Activated T-cell treated with anti-CD3 and anti-CD28 coated beads, Interleukin-2, amount 50 U/mL, for 72 hours (primary cell): ENCODE measurements at places on chromosomes 11 and 22. TPM values are rescaled to one million over a fixed set of nuclear protein-coding genes. Genes with fewer than 3 reads are reported as not detected.
A peak's percentile ranks its signal among the peaks of the same experiment; 100 is the strongest.

RAB30 gene
- total RNA-seq, result 15.3 TPM

GTSE1 gene
- 60.5 TPM for total RNA-seq

MIF gene
- total RNA-seq, result 469 TPM

UBQLNL gene
- 0.30 TPM for total RNA-seq

GRCh38 chr11:124115782-124116616 lies 749 bp downstream of the VWA5A start:
- DNase-seq, result no peak
- H3K27me3 ChIP-seq, result peaks cover 5% of the 10 kb centered on the region
- H3K4me1 ChIP-seq, result peaks cover 19% of the 10 kb centered on the region
- peaks cover 2% of the 10 kb centered on the region for H3K36me3 ChIP-seq
- H3K27ac ChIP-seq, result peak overlapping the region; percentile 94

DNA sequence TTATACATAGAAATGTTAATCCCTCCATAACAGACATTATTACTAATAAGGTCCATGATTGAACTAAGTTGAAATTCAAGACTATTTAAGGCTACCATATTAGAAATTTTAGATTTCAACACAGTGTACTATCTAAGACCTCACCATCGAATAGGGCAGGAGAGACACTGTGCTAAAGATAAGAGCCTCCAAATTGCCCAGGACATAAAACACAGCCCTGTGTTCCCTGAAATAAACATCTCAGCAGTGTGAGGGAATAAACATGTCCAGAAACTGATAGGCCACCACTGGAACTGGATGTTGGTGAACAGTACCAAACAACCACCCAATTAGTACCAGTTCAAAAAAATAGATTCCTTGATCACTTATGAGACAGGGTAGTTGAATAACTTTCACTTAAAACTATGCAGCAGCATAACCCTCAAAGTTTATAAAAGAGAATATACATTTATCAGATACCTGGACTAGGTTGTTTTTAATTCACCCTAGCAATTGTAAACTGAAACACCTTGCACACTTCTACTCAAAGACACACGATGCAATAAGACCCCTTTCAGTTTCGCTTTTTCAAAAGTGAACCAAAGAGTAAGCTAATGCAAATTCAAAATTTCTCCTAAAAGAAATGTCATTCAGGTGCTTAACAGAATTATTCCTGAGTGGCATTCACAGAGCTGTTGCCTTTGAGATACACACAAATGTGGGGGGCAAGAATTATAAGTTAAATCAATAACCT lies 34.3 kb downstream of the USP28 start:
- H3K4me1 ChIP-seq, result peaks cover 6% of the 10 kb centered on the region
- H3K36me3 ChIP-seq, result peaks cover 8% of the 10 kb centered on the region
- DNase-seq, result no peak
- H3K4me3 ChIP-seq, result no peak overlapping the region
- no peaks in the 10 kb centered on the region for H3K27me3 ChIP-seq

DNA sequence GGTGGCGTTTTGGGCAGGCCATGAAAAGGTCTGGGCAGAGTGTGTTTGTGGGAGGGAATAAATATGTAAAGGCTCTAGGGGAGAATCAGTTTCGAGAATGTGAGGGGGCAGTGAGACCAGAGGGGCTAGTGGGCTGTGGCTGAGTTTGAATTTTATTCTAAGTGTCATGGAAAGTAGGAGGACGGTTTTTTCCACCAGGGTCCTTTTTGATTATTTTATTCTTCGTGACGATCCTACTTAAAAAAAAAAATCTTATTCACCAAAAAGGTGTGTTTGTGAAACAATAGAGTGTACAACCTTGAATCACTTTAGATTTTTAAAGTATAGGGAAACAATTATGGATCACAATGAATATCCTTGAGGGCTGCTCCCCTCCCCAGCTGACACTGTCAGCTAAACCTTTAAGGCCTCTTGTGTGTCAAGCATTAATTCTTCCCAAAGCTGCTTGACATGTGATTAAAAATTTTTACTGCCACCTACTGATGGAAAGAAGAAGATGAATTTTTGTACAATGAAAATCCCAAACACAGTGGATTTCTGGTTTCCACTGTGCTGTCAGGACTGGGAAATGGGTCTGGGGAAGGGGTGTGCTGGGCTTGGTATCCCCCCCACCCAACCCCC lies 107.5 kb upstream of the OR4B1 start:
- peaks cover 63% of the 10 kb centered on the region for H3K4me1 ChIP-seq
- H3K4me3 ChIP-seq, result peak overlapping the region; percentile 72
- DNase-seq, result no peak
- peak overlapping the region; percentile 36 for H3K27ac ChIP-seq
- H3K27me3 ChIP-seq, result no peaks in the 10 kb centered on the region
- H3K36me3 ChIP-seq, result no peaks in the 10 kb centered on the region

GRCh38 chr22:50118129-50118528 lies 28.3 kb downstream of the MOV10L1 start:
- H3K36me3 ChIP-seq, result peaks cover 1% of the 10 kb centered on the region
- H3K4me3 ChIP-seq, result no peak overlapping the region
- H3K27ac ChIP-seq, result no peak overlapping the region
- H3K4me1 ChIP-seq, result no peaks in the 10 kb centered on the region
- H3K27me3 ChIP-seq, result peaks cover 1% of the 10 kb centered on the region
- no peak for DNase-seq

DNA sequence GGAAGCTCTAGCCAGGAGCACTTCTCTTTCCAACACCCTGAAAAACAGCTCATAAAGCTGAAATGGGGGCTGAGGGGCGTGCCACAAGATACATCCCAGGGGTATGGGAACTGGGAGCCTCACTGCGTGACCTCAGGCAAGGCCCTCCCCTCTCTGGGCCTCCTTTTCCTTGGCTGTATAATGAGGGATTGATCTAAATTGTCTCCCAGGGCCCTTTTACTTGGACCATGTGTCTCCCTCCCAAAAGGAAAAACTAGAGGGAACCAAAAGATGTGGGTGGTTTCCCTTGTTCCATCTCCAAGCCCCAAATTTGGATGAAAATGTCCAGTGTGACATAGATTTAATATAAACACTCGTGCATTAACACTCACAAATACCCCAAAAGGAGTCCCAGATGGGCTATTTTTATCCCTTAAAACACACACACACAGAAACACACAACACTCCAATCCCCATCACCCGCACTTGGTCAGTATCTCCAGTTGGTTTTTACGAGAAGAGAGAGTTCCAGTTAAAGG lies 25.9 kb upstream of the SMTN start:
- no peak for DNase-seq
- no peaks in the 10 kb centered on the region for H3K4me1 ChIP-seq
- H3K36me3 ChIP-seq, result no peaks in the 10 kb centered on the region
- no peak overlapping the region for H3K4me3 ChIP-seq
- H3K27me3 ChIP-seq, result no peaks in the 10 kb centered on the region

DNA sequence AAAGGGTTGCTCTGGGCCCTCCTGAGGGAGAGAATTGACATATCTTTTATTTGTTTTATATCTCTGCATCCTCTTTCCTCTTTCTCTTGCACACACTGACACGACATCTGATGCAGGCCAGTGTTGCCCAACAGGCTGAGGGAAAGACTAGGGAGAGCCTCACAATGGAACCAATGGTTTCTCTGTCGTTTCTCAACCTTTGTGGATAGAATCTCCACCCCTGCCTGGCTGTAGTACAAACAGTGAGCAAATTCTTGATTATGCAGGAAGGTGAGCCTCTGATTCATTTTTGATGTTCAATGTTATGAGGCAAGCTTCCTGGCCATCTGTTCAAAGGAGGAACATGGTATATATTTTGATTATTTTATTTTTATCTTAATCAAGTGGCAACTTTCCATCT lies 49.8 kb upstream of the PLET1 start:
- peaks cover 6% of the 10 kb centered on the region for H3K4me1 ChIP-seq
- no peaks in the 10 kb centered on the region for H3K27me3 ChIP-seq
- H3K27ac ChIP-seq, result no peak overlapping the region
- DNase-seq, result no peak
- no peak overlapping the region for H3K4me3 ChIP-seq

ADM2 gene
- total RNA-seq, result 28.8 TPM

MAPK8IP2 gene
- 0.60 TPM for total RNA-seq

SULT4A1 gene
- total RNA-seq, result not detected

DNA sequence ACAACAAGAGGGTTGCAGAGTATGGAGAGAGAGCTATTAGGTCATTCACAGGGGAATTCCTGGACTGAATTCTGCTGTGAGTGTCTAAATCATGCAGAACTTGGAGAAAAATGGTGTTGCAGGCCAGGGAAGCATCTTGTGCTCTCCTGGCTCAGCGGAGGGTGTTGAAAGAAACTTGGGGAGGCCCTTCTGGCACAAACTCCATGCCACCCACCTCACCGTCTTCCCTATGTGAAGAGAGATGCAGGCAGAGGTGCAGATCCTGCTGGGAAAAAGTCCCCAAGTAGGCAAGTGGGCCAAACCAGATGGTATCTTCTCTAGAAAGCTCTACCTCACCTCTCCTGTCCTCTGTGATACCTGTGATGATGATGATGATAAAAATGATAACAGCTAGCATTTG lies 604.3 kb upstream of the API5 start:
- H3K4me1 ChIP-seq, result no peaks in the 10 kb centered on the region
- H3K36me3 ChIP-seq, result peaks cover 2% of the 10 kb centered on the region
- DNase-seq, result no peak
- H3K27me3 ChIP-seq, result no peaks in the 10 kb centered on the region
- no peak overlapping the region for H3K4me3 ChIP-seq

BAIAP2L2 gene
- total RNA-seq, result 1.4 TPM

GRCh38 chr11:102771351-102771750 lies 9.1 kb downstream of the MMP10 start:
- H3K4me3 ChIP-seq, result no peak overlapping the region
- no peak for DNase-seq
- no peak overlapping the region for H3K27ac ChIP-seq
- H3K27me3 ChIP-seq, result peaks cover 16% of the 10 kb centered on the region
- no peaks in the 10 kb centered on the region for H3K4me1 ChIP-seq

DNA sequence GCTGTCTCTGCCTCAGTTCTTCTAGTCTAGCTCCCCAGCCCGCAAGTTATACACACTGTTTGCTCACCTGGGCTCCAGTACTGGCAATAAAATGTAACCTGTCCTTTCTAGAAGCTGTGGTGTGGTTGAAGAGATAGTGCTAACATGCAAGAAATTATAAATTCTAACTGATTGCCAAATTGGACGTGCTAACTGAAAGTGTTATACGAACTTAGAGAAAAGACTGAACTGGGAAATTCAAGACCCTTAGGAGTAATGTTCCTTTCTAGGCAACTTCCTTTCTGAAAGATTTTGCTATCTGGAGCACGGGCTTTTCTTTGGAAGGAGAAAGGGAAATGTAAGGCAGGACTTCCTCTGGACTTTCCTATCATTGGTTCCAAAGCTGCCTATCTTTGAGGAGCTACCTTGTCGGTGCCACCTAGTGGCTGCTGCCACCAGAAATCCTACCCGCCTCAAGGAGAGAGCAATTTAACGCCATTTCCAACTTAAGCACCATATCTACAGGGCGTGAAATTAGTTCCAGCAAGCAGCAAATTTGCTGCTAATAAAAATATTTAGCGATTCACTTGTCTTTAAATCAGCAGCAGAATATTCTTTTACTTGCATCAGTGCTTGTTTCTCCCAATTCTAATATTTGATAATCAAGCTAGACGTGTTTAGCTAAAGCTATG lies 12.7 kb upstream of the TMEM218 start:
- peak; percentile 31 for DNase-seq
- H3K4me1 ChIP-seq, result peaks cover 4% of the 10 kb centered on the region
- no peak overlapping the region for H3K4me3 ChIP-seq
- H3K27ac ChIP-seq, result no peak overlapping the region
- peaks cover 49% of the 10 kb centered on the region for H3K27me3 ChIP-seq

DNA sequence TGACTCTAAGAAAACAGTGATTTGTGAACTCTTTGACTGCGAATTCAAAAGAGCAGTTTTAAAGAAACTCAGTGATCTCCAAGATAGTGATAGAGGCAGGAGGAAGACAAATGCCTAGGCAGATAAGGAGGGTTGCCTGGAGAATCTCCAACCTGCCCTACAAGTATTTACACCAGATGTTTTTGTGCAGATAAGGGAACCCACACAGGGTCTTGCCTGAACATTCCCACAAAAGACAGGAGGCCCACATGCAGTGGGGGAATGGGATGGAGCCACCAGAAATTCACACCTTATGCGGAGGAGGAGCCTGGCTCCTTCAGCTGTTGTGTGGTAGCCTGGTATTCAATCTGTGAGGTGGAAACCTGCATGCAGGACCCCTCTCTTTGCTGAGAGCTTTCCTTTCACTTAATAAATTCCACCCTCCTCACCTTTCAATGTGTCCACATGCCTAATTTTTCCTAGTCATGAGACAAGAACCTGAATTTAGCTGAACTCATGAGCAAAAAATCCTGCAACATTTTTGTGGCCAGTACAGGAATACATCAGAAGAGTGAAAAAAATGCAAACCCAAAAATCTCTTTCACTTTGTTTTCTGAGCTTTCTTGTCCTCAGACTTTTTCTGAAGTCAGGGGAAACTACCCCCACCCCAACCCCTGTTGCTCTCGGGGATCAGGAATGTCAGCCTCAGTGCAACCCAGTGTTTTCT lies 8.1 kb upstream of the GLYAT start:
- H3K4me3 ChIP-seq, result no peak overlapping the region
- H3K36me3 ChIP-seq, result peaks cover 4% of the 10 kb centered on the region
- DNase-seq, result no peak
- H3K27ac ChIP-seq, result no peak overlapping the region
- H3K4me1 ChIP-seq, result peaks cover 13% of the 10 kb centered on the region
- H3K27me3 ChIP-seq, result no peaks in the 10 kb centered on the region

DNA sequence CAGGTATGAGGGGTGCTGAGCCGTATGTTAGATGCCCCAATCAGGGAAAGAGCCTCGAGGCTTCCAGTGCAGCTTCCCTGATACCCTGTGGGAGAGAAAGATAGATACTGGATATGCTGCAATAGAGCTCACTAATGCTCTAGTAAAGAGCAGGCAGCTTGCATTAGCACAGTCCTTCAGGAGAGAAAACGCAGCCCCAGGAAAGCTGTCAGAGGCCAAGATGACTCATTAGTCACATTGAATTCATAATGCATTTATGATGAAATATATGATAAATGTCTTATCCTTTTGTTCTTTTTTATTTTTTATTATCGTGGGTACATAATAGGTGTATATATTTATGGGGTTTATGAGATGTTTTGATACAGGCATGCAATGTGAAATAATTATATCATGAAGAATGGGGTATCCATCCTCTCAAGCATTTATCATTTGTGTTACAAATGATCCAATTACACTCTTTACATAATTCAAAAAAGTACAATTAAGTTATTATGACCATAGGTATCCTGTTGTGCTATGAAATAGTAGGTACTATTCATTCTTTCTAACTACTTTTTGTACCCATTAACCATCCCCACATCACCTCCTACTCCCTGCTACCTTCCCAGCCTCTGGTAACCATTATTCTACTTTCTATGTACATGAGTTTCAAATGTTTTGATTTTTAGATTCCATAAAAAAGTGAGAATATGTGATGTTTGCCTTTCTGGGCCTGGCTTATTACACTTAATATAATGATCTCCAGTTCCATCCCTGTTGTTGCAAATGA lies 94.5 kb upstream of the TOP3B start:
- H3K36me3 ChIP-seq, result no peaks in the 10 kb centered on the region
- DNase-seq, result no peak
- no peak overlapping the region for H3K27ac ChIP-seq
- H3K4me1 ChIP-seq, result no peaks in the 10 kb centered on the region

PHETA2 gene
- total RNA-seq, result 3.8 TPM

NLRP14 gene
- total RNA-seq, result 0.12 TPM

KIRREL3 gene
- not detected for total RNA-seq

- H3K27ac ChIP-seq, result no peak overlapping the region
- no peak for DNase-seq
- H3K36me3 ChIP-seq, result no peaks in the 10 kb centered on the region
Measured at GRCh38 chr22:30825711-30826505, 131.2 kb downstream of the OSBP2 start.

PKNOX2 gene
- not detected for total RNA-seq

- no peaks in the 10 kb centered on the region for H3K4me1 ChIP-seq
- H3K27ac ChIP-seq, result no peak overlapping the region
- no peak overlapping the region for H3K4me3 ChIP-seq
- H3K27me3 ChIP-seq, result peaks cover 30% of the 10 kb centered on the region
- peaks cover 6% of the 10 kb centered on the region for H3K36me3 ChIP-seq
- DNase-seq, result no peak
Measured at GRCh38 chr22:45876136-45877035, 100.6 kb downstream of the WNT7B start.
